Stimulated activated CD8-positive, alpha-beta memory T cell treated with anti-CD3 and anti-CD28 coated beads, Interleukin-4, amount 100 ng/mL, for 1 hour (primary cell): ENCODE measurements at places on chromosomes 1 and 21.

DNA sequence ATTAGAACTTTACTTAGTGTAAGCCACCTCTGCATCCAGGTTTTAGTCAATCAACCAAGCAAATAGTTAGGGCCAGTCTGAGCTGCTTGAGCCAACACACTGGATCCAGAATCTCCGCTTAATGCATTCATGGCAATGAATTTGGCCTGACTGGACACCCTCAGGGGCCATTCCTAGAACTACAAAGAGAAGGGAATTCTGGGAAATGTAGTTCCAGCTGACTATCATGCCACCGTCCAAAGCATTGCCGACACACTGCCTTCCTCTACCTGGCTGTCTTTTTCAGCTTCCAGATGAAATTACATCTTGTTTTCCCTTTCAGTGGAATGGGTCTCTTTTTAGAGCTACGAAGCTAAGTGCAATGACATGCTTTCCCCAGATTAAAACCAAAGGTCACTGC is 163.0 kb upstream of the IGSF21 start:
- DNase-seq = no peak

DNA sequence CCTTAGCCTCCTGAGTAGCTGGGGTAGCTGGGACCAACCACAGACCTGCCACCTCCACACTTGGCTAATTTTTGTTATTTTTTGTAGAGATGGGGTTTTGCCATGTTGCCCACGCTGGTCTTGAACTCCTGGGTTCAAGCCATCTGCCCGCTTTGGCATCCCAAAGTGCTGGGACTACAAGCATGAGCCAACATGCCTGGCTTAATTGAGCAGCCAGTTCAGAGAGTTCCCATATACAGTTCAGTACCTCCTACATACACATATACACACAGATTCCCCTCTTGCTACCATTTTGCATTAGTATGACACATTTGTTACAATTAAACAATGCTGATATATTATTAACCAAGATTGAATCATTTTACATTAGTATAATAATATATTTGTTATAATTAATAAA is 2.9 kb downstream of the RNPEP start:
- DNase-seq = no peak

DNA sequence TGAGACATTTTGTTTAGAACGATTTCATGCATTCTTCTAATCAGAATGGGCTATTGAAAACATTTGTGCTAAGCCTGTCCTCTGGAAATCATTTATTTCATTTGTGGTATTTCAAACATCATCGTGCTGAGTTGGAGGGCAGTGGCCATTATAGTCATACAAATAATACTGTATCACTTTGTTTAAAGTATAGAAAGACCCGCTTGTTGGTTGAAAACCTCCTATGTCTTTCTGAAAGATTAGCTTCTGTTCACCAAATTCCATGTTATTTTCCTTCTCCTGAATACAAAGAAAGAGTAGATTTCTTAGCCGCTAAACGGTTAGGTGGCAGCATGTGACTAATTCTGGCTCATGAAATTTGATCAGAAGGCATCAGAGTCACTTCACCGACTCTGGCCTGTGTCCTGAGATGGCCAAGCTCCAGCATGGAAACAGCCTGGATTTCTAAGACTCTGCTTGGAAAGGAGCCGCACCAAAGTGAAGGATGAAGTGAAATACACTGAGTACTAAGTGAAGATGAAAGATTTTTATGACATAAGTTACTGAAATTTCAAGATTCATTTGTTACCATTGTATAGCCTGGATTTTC is 355.1 kb downstream of the USP25 start:
- no peak for DNase-seq

DNA sequence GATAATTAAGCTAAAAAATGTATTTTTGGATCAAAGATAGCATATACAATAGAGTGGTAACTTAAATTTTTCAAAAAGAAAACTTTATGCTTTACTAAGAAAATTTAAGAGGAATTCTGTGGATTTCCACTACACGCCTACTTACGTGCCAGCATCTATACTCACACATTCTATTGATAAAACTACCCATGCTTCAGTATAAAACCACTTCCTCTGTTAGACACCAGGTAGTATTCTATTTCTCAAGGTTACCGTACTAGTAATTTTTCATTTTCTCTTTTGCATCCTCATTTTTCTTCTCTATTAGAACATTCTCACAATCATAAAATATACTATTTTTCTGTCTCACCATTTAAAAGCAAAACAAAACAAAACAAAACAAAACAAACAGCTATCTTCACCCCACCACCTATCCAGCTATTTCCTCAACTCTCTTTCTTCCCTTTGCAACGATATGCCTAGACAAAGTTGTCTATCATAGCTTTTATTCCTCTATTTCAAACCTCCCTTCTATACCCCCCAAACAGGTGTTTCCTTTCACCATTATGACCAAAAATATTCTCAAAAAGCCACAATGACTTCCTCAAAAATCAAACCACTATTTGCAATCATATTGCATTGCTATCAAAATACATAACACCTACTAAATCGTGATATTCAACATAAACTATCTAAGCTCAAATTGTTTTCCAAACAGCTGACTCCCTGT is 1652.0 kb downstream of the MRPL39 start:
- DNase-seq = no peak

DNA sequence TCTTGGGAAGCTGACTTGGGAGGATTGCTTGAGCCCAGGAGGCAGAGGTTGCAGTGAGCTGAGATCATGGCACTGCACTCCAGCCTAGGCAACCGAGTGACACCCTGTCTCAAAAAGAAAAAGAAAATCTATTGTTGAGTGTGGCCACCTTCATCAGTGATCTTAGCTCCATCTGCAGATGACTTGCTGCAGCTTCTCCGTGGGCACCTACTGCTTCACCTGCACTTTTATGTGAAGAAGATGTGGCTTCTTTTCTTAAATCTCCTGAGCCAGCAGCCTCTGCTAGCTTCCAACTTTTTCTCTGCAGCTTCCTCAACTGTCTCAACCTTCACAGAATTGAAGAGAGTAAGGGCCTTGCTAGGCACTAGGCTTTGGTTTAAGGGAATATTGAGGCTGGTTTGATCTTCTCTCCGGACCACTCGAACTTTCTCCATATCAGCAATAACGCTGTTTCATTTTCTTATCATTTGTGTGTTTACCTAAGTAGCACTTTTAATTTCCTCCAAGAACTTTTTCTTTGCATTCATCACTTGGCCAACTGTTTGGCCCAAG is 28.0 kb downstream of the AGPAT3 start:
- DNase-seq = no peak

DNA sequence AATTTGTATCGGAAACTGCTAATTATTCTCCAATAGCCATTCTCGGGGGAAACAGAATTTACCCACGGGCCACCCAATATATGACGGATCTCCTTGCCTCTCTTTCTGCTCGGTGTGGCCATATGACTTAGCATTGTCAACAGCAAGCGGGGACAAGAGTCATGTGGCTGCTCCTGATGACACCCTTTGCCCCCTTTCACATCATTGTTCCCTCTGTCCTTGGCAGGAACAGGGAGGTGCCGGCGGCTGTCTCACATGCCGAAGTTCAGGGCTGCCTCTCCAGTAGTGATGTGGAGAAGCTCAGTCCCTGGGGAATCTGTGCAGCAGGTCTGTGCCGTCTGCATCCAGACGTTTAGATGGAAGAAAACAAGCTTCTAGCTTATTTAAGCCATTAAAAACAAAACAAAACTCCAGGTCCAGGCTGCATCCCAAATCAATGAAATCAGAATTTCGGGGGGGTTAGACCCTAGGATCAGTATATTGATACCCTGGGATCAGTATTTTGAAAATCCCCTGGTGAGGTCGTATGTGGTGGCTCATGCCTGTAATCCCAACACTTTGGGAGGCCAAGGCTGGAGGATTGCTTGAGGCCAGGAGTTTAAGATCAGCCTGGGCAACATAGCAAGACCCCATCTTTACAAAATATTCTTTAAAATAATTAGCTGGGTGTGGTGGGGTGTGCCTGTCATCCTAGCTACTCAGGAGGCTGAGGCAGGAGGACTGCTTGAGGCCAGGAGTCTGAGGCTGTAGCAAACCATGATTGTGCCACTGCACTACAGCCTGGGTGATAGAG is 10.8 kb downstream of the MYOM3 start:
- no peak for DNase-seq

- no peak for DNase-seq
These were observed 51.3 kb upstream of the CXADR start for GRCh38 chr21:17461582-17461981.

DNA sequence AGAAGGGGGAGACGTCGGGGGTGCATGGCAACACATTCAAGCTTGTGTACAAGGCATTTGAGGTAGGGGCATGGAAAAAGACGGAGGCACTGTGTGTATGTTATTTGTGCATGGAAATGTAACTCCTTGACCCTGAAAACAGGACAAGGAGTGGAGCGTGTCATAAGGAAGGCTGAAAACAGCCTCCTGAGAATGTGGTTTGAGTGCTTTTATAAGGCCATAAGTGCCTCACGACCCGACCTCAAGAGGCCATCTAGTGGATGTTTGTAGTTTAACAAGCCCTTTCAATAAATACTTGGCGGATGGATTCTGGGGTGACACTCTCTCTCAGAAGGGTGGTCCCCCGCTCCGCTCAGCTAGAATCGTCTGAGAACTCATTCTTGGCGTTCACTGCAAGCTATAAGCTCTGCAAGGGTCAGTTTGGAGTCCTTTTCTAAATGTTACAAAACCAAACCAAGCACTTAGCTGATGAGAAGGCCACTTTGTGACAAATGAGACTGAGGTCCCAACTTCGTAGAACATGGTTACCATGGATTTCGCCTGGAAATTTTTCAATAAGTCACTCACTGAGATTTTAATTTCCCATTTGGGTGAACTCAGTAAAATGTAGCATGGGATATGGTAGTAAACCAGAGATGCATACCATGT is 38.8 kb upstream of the CLCA4 start:
- no peak for DNase-seq

GRCh38 chr1:15633756-15634420 is 16.6 kb downstream of the DDI2 start:
- DNase-seq = no peak

- no peak for DNase-seq
These were observed at the start of gene KRTAP12-3 for GRCh38 chr21:44657635-44658540. Gene KRTAP12-3, plus strand, starts transcription at chr21:44657932. Its CDS starts 48 bp downstream, at chr21:44657980.

DNA sequence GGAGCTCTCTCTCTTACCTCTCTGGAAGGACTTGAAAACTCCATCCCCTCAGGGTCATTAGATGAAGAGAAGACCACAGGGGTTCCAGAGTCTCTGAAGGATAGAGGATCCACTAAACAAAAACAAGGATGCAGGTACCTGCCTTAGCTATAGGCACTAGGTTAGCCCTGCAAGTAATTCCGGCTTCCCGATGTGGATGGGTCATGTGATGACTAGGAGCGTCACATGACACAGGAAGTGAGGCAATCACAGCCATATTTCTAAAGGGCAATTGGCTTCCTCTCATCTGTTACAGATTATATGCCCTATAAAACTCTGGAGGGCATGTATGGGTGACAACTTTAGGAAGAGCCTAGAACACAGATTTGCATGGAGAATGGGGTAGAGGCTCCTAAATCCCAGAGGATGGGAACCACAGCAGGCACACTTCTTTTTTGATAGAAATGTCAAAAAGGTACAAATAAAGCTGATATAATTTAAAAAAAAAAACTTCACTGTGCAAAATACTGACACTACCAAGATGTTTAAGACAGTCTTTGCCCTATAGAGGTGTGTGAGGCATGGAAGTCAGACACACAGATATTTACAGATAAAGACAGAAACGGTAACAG is 14.1 kb downstream of the ENTREP3 start:
- DNase-seq = no peak

- DNase-seq = no peak
These were observed 383.9 kb downstream of the TGFB2 start for GRCh38 chr1:218728898-218729565.

DNA sequence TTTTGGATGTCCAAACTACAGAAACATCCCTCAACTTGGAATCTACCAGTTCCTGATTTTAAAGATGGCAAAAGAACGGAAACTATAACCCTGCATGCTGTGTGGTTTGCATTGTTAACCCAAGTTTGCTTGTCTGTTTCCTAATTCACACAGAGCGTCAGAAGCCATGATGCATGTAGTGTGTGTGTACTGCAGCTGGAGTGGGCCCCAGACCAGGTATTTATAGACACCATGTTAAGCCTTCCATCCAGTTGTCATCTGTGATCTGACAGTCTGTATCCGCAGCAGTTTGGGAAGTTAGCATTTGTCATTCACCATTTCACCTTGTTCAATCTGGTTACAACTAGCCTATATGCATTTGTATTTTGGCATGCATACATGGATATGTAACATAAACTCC is 27.7 kb upstream of the PLEKHM2 start:
- no peak for DNase-seq

- no peak for DNase-seq
These were observed 14.0 kb downstream of the KRTAP24-1 start for GRCh38 chr21:30268608-30269197.

DNA sequence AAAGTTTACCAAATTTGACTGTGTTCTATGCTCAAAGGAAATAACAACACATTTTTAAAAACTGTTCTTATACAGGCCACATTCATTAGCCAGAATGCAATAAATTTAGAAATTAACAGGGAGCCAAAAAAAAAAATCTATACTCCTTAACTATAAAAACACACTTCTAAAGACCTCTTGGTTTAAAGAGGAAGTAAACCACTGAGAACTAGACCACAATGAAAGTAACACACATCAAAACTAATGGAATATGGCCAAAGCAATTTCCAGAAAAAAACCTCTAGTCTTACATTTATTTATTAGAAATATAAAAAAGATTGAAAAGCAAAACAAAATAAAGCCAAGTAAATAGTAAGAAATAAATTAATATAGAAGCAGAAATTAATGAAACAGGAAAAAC is 48.9 kb upstream of the GADD45A start:
- DNase-seq = no peak

GRCh38 chr1:54984131-54984842 is 3.9 kb downstream of the TMEM61 start:
- no peak for DNase-seq

DNA sequence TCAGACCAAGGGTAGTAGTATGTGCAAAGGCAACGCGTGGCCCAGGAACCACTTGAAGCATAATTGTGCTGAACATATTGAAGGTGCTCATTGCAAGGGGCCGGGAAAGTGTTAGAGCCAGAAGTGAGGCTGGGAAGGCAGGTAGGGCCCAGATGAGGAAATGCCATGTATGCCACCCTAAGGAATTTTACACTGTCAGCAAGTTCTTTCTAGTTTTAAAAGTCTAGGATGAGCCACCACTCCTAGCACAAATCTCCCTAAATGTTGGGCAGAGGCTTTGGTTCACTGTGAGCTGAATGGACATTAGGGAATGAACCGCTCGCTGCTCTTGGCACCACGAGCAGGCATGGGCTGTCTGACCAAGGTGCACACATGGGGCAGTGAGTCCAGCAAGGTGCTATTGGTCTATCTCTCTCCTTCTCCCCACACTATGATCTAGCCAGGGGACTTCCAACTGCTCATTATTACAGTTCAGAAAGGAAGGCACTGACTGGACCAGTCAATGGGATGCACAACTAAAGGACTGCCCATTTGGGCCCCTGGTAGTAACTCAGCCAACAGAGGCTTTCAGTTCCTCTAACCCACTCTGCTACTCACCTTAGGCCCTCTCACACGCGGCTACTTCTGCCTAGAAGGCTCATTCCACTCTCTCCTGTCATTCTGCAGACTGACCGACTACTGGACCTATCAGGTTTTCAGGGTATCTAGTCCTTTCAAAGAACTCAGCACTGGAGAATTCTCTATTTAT is 2.0 kb downstream of the KANK4 start:
- no peak for DNase-seq

GRCh38 chr21:45598666-45599065 is 44.9 kb upstream of the PCBP3 start:
- no peak for DNase-seq

GRCh38 chr1:22872981-22873664 is 99.5 kb downstream of the LACTBL1 start:
- no peak for DNase-seq
